ENCODE measurements at places on chromosomes 3 and 15. TPM values are rescaled to one million over a fixed set of nuclear protein-coding genes. Genes with fewer than 3 reads are reported as not detected.

The TMEM41A gene
- total RNA-seq = 5.8 TPM

The TMEM45A gene
- total RNA-seq = 0.72 TPM

The STIMATE gene
- total RNA-seq = 121 TPM

The FANCI gene
- 43.8 TPM for total RNA-seq

The INKA1 gene
- total RNA-seq = 3.3 TPM

The LTF gene
- 12.8 TPM for total RNA-seq

The IMPG2 gene
- 2.3 TPM for total RNA-seq

The GOLGA8T gene
- not detected for total RNA-seq

GRCh38 chr3:6421666-6422445 is 439.1 kb upstream of the GRM7 start:
- no peak for DNase-seq

DNA sequence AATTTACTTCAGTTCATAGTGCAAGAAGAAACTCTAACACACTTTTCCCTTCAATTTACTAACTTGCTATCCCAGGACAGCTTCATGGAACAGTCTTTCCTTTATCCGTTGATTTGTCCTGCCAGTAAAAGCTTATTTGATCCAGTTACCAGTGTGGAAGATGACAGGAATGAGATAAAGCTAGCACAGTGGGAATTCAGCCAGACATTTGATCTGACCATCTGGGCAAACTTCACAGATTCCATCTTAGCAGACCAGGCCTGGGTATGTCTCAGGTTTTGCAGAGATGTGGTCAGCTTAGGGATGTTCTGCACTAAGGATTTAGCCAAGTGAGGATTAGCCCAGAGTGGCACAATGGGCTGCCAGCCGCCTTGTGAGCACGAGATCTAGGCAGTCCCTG is 19.7 kb downstream of the CEMIP start:
- no peak for DNase-seq

GRCh38 chr3:33932010-33932764 is 133.8 kb downstream of the PDCD6IP start:
- DNase-seq = no peak

DNA sequence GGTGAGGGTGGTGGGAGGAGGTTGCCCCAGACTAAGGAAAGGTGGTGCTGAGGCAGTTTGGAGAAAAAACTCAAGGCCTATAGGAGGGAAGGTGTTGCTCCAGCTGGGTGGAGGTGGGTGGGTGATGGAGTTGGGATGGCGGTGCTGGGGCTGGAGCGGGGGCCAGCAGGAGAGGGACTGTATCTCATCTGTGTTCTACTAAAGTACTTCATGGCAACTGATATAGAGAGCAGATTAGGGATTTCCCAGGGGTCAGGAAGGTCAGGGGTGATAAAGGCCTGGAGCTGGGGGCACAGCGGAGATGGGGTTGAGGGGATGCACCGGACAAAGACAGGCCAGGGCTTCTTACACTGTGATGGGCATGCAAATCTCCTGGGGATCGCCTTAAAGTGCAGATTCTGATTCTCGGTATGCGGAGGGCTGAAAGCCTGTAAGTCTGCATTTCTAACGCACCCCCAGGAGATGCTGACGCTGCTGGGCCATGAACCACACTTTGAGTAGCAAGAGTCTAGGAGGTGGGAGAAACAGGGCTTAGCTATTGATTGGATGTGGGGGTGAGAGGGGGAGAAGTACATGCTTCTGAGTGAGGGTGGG is 4.2 kb downstream of the KLHL40 start:
- no peak for DNase-seq

GRCh38 chr3:11290743-11291680 is 18.8 kb downstream of the ATG7 start:
- DNase-seq = peak; percentile 39

- no peak for DNase-seq
These were observed 16.4 kb upstream of the ST8SIA2 start for GRCh38 chr15:92377083-92377789.

DNA sequence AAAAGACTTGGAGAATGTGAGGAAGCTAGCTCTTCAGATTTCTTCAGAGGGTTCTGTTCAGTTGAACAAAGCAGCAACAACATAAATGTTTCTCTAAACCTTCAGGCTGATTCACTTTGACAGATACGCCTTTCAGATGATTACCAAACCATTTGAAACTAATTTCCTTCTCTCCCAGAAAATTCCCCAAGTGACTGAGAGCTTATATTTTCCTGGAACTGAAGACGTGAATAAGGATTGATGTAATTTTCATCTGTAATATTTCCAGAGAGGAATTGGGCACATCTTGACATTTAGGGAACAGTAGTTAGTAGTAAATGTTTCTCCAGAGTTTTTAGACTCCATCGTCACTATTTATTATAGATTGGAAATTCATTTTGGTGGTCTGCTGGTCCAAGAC is 108.6 kb upstream of the AADACL2 start:
- no peak for DNase-seq

DNA sequence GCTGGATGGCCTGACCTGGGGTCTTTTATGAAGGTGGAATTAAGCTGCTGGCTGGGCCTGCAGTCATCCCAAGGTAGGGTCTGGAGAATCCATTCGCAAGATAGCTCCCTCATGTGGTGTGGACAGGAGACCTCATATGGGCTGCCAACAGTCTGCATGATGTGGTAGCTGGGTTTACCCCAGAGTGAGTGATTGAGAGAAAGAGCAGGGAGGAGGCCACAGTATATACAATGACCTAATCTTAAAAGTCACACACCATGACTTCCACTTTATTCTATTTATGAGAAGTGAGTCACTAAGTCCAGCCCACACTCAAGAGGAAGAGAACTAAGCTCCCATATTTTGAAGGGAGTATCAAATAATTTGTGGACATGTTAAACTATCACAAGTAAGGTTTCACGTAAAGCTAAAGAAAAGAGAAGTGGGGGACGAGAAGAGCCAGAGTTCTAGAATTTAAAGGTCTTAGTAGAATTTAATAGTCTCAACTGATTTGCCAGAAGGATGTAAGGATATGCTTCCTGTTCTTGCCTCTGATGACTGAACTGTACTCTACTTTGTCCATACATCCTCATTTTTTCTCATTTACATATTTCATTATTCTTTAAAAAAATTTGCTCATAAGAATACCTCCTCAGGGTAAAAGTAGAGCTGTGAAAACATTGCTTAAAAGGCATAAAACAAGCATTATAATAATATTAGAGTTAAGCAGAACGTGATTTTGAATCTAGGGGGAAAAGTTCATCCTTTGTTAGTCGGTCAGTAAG is 184.4 kb downstream of the PEX5L start:
- DNase-seq = peak; percentile 22

GRCh38 chr3:77541203-77541922 is 501.5 kb downstream of the ROBO2 start:
- peak; percentile 20 for DNase-seq

- DNase-seq = no peak
These were observed 1.9 kb downstream of the PCOLCE2 start for GRCh38 chr3:142886940-142887339.

GRCh38 chr3:124492824-124493223 is 237.4 kb upstream of the UMPS start:
- DNase-seq = peak; percentile 69

GRCh38 chr3:66401675-66402491 is 98.9 kb downstream of the LRIG1 start:
- no peak for DNase-seq
